ENCODE measurements at places on chromosomes 16 and 17.

DNA sequence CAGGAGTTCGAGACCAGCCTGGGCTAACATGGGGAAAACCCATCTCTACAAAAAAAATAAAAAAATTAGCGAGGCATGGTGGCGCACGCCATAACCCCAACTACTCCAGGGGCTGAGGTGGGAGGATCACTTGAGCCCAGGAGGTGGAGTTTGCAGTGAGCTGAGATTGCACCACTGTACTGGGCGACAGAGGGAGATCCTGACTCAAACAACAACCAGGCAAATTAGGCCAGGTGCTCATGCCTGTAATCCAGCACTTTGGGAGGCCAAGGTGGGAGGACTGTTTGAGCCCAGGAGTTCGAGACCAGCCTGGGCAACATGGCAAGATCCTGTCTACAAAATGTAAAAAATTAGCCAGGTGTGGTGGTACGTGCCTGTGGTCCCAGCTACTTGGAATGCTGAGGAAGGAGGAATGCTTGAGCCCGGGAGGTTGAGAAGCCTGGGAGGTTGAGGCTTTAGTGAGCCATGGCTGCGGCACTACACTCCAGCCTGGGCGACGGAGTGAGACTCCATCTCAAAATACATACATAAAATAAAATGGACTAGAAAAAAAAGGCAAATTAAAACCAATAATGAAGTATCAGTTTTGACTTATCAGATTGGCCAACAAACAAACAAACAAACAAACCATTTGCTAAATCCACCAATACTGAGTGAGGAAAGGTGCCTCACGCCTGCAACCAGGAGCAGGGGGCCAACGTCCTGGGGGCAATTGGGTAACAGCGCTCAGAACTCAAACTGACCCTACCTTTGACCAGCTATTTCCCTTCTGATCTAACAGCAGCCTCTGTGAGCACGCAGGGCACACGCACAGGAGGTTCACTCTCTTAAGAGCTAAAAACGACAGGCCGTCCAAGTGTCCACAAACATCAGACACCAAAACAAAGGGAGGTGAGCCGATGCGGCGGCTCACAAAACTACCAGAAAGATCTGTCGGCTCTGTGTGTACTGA, 19.4 kb upstream of the FASN start:
- DNase-seq: no peak

DNA sequence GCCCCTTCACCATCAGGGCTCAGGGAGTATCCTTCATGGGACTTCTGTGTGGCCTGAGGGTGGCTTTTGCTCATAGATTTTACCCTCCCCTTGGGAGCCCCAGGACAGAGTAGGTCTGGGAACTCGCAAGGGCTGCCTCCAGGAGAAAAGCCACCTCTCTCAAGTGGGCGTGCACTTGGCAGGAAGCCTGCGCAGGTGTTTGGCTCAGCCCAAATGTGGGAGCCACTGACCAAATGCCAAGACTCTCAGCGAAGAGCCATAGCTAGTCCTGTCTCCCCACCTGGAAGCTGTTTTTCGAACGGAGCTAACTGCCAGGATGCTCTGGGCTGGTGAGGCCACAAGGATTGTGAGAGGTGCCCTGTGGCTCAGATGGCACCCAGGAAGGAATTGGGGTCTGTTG, 2.0 kb upstream of the HSD17B2 start:
- no peak for DNase-seq

- no peak for DNase-seq
These were observed 81.7 kb downstream of the CYB561 start for GRCh38 chr17:63364387-63364786.

- no peak for DNase-seq
These were observed 56.1 kb downstream of the ARSG start for GRCh38 chr17:68347380-68347779.

DNA sequence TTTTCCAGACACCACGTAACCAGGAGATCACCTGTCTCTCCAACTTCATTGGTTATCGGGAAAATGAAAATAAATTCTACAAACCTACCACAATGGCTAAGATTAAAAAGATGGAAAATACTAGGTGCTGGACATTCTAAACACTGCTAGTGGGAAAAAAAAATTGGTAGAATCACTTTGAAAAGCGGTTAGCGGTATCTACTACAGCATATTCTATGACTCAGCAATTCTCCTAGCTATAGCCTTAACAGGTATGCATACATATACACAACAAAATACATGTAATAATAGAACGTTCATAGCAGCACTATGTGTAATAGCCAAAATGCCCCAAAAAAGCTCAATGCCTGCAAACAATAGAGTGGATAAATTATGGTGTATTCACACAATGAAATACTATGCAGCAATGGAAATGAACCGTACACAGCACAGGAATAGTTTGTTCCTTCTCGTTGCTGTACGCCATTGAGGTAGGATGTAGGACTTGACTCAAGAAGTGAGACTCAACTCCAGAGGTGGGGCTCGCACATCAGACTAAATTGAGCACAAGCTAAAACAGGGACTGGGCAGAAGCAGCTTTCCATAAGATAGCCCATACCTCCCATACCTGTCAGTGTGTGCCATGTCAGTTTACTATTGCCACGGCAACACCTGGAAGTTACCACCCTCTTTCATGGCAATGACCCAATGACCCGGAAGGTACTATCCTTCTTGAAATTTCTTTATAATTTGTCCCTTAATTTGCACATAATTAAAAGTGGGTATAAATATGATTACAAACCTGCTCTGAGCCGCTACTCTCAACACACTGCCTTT, 44.8 kb downstream of the RNF157 start:
- DNase-seq: no peak

DNA sequence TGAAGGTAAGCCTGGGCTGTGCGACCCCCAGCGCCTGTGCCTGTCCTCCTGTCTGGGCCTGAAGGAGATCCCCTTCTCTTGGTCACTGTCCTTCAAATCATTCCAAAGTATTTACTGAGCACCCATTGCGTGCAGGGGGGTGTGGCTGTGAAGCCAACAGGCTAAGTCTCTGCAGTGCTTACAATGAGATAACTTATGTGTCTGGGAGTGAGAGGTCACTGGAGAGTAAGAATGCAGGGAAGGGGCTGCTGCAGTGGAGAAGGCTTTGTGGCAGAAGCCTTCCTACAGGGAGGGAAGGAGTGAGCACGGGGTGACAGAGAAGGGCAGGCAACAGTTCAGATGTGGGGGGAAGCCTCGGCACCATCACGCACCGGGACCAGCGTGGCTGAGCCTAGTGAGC, 11.2 kb upstream of the SMIM5 start:
- no peak for DNase-seq

DNA sequence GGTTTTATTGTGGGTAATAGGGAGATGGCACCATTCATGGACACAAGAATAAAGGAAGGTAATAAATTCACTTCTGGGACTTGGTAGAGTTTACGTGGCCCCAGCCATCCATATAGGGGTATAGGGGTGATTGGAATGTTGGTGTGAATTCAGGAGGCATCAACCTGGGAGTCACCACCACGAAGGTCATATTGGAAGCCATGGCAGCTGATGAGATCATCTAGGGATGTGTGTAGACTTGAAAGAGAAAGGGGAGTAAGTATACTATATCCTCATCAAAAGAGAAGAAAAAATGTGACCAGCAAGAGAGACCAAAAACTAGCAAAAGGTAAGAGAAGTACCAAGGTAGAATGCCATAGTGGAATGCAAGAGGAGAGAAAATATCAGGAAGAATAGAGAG, 26.6 kb upstream of the GINS3 start:
- no peak for DNase-seq

All from hypothalamus (tissue), 51 donors.